Activated CD4-positive, alpha-beta T cell treated with anti-CD3 and anti-CD28 coated beads for 36 hours (primary cell): ENCODE measurements at places on chromosomes 3 and 15.

DNA sequence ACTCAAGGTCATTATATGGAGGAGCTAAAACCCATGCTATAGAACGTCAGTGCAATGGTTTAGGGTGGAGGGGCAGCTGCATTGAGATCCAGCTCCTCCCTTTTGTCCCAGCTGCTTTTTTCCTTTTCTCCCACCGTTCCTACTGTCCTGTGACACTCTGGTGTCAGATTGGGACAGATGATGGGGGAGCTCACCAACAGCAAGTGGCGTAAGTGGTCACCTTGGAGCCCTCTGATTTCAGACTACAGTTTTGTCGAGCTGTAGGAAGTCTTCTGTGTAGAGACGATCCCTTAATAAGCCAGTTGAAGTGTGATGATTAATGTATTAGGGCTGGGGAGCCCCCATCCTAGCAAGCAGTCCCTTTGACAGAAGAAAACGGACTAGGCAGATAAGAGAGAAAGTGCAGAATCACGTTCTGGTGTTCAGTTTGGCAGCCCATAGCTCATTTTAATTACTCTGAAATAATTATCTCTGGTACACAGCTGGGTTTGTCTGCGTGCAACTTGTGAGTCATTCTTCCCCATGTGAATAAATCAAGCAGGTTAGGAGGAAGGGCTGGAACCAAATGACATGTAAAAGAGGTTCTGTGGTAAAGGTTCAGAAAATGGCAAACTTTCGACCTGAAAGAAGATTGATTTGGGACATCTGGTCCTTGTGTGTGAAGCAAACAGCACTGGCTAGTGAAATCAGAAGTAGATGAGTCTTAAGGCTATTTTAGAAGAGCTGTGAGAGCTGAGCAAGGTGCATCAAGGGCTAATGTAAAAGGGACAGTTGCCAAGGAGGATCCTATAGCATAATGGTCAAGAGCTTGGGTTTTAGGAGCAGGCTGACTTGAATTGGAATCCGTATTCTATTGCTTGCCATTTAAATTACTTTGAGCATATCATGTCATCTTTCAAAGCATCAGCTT, 241.4 kb downstream of the EDEM1 start:
- peak; percentile 10 for DNase-seq

GRCh38 chr15:39581793-39582285, 960 bp downstream of the THBS1 start:
- DNase-seq, result peak; percentile 25

GRCh38 chr15:64813075-64813474, 12.4 kb downstream of the PIF1 start:
- no peak for DNase-seq

GRCh38 chr3:128504963-128505730, 12.1 kb upstream of the GATA2 start:
- no peak for DNase-seq

DNA sequence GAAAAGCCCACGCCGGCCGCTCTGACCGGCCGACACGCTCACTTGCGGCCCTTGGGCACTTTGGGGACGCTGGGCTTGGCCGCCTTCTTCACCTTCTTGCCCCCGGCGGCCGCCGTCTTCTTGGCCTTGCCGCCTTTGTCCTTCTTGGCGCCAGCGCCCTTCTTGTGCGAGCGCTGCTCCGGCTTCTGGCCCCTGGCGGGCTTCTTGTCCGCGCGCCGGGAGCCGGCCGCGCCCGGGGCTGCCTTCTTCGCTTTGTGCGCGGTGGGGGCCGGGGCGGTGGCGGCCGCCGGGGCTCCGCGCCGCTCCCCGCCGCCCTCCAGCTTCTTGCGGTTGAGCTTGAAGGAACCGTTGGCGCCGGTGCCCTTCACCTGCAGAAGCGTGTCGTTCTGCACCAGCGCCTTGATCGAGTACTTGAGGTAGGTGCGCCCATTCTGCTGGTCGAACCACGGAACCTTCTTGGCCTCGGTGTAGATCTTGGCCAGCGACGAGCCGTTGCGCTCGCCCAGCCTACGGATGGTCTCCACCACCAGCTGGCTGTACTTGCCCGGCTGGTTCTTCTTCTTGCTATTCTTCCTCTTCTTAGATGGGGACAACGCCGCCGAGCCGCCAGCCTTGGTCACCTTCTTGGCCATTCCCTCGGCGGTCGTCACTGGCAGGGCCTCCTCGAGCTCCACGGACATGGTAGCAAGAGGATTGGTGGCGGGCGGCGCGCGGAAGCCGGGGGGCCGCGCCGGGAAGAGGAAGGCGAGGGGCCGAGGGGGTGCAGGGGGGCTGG, 36.7 kb downstream of the HMCES start:
- DNase-seq, result peak; percentile 53

GRCh38 chr15:23690015-23690414, 2.9 kb upstream of the NDN start:
- no peak for DNase-seq

GRCh38 chr15:63517628-63518027, 13.2 kb downstream of the USP3 start:
- DNase-seq, result no peak

GRCh38 chr3:49276475-49277382, at the start of gene C3orf62:
Gene C3orf62 (minus strand): TSS chr3:49277232. CDS start chr3:49276872, 360 bp downstream.
- peak; percentile 88 for DNase-seq

- no peak for DNase-seq
These were observed 8.7 kb upstream of the GRM2 start for GRCh38 chr3:51698209-51698608.

DNA sequence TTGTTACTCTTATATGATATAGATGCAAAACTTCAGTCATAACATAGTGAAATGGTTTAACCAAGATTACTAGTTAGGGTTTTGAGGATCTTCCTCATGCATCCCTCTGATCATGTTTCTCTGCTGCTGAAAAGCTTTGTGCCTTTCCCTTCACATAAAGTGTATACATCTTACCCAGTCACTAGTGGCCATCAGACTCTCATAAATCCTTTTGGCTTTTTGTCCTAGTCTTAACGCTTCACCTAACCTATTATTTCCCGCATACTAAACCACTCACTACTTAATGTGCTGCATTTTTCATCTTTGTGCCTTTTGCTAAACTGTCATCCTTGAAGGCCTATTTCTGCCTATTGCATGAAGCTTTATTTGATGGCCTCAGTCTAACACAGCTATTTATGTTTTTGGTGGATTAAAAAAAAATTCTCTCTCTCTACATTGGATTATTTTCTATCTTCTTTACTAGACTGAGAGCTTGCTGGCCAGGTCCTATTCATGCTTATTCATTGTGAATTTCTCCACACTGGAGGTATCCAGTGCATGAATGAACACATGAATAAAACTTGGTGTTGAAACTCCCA, 717.6 kb upstream of the GOLIM4 start:
- DNase-seq, result no peak

DNA sequence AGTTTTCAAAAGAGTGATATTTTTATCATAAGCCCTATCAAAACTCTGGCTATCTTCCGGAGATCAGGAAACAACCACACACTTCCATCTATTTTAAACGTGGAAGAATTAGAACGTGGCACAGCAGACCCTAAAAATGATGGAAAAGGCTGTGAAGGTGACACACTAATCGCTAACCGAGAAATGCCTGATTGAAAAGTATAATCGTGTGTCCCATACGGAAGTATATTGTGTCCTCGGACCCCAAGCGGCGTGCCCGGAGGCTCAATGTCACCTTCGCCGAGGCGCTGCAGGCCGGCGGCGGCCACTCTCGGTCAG, 642 bp downstream of the COX5A start:
- DNase-seq, result no peak

- DNase-seq, result no peak
These were observed 19.6 kb downstream of the PLXND1 start for GRCh38 chr3:129586746-129587430.

DNA sequence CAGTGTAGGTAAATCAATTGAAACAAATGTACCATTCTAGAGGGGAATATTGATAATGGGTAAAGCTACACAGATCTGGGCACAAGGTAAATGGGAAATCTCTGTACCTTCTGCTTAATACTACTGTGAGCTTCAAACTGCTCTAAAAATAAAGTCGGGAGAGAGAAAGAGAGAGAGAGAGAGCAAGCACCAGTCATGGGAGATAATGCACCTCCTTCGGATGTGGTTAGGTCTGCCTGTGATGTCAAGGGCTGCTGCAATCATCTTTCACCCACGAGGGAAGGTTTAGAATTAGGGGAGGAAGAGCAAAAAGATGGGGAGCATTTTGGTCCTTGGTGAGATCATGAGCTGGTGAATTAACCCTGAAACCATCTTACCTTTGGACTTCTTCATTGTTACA, 219.1 kb downstream of the ZNF385D start:
- no peak for DNase-seq

DNA sequence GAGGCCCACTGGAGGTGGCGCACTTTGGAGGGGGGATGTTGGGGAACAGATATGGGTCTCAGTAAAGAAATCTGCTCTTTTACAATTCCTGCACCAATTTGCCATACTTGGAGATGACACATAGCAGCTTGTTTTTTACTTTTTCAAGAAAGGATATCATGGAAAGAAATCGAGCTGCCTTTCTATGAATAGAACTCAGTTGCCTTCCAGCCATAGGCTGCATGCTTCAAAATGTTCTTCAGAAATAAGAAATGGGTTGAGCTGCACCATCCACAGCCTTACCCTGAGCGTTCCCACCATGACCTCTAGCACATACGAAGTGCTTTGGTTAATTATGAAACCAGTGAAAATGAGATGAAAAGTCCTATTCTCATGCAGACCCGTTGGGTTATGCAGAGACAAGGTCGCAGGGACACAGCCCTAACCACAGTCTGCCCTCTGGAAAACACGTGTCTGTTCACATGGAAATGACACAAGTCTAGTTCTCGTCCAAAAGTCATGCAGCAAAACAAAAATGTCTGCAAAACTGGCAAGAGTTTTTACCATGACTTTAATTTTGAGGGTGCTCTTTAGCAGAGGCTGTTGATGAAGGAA, 36.3 kb downstream of the NGRN start:
- DNase-seq, result no peak

- DNase-seq, result no peak
These were observed 200.4 kb upstream of the ADAMTS9 start for GRCh38 chr3:64888165-64888564.

DNA sequence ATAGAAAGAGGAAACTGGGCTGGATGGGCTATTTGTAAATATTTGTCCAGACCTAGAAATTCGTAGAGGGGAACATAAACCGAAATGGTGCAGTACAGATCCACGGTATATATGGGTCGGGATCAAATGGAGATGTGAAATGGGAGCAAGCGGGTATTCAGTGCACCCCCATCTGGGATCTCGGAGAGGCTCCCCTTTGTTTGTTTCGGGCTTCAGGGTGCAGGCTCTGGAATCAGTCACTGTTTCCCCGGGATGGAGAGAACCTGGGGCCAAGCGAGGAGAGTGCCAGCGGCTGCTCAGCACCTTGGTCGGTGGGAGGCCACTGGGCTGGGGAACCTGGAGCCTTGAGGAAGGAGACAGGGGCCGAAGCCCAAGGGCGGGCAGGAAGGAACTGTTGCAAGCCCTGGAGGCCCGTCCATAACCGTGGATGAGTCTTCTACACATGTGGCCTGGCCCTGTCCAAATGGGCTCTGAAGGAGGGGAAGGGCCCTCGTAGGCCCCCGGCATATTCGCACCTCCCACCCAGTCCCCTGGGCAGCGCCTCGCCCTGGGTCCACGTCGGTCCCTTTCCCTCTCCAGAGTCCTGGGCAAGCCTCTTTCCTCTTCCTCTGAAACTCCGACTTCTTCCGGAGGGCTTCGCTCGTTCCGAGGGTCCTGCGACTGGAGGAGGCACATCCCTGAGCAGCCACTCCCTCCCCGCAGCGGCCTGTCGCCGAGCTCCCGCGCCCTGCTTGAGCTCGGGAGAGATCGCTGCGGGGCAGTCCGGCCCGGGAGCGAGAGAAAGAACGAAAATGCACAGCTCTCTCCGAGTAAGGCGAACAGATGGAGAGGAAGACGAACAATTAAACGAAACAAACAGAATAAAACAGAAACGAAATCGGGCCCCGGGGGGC, 3.0 kb downstream of the ISL2 start:
- peak; percentile 35 for DNase-seq

GRCh38 chr15:28178290-28178689, 79.2 kb upstream of the OCA2 start:
- no peak for DNase-seq

DNA sequence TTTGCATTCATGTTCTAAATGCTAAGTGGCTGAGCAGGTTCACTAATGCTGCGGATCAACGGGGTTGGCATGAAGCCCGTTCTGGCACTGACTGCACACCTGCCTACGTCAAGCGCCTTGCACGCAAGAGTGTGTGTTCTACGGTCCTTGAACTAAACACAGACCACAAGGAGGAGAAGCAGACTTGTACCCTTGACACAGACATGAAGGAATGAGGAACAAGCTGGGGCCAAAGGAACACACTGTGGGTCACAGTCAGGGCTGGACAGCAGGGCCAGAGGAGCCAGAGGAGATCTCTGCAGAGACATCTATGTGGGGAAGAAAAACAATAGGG, 48.0 kb upstream of the LDHAL6B start:
- DNase-seq, result no peak

DNA sequence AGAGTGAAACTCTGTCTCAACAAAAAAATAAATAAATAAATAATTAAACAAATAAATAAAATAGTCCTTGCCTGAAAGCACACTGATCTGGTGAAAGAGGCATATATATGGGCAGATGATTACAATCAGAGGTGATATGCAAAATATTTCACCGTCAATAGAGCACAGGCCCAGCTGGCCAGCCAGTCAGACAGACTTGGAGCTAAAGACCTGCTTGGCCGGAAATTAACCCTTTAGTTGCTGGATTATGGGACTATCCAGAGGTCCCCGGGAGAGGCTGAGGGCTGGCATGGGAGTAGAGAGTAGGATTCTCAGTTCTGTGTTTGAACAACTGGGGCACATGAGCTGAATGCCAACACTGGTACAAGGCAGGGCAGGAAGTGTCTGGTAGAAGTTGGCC, 59.1 kb upstream of the CTNNB1 start:
- no peak for DNase-seq
